Activated naive CD8-positive, alpha-beta T cell treated with anti-CD3 and anti-CD28 coated beads for 36 hours (primary cell): ENCODE measurements at places on chromosomes 2 and 18. TPM values are rescaled to one million over a fixed set of nuclear protein-coding genes. Genes with fewer than 3 reads are reported as not detected.

GRCh38 chr18:64785686-64786085, 636.8 kb upstream of the LINC00305 start:
- H3K27ac ChIP-seq = no peak overlapping the region
- H3K4me3 ChIP-seq = no peak overlapping the region
- no peaks in the 10 kb centered on the region for H3K4me1 ChIP-seq
- no peak for DNase-seq
- no peaks in the 10 kb centered on the region for H3K27me3 ChIP-seq

DNA sequence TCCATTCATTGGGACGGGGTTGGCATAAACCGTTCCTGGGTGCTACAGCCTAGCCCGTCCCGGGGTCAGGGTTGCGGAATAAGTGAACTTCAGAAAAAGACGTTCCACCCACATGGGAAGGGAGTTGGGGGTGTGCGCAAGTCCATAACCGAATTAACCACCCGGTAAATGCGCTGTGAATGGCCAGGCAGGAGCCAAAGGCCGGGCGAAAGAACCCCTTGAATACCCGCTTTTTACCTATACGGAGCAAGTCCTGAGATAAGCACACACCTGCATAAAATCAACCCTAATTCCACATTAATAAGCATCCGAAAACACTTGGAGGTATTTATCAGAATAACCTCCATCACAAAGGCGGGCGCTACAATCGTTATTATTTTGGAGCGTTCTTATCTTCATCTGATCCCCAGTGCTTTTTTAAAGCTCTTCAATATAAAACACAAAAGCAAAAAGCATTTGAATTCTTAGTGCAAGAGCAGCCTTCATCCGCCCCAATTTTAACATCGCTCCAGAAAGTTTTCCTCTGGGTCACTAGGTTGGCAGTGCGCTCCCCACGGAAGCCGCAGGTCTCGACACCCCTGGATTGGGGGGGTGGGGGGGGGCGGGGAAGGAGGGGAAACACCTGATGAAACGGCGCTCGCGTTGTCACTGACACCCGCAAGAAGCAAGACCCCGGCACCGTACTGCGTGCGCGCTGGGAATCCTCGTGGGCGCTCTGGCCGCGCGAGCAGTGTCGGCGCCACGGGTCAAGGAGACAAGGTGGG, 1.2 kb downstream of the SATB2 start:
- H3K27me3 ChIP-seq = peaks cover 80% of the 10 kb centered on the region
- H3K4me1 ChIP-seq = peaks cover 20% of the 10 kb centered on the region
- DNase-seq = no peak
- no peaks in the 10 kb centered on the region for H3K36me3 ChIP-seq
- H3K4me3 ChIP-seq = peak overlapping the region; percentile 70

- no peak overlapping the region for H3K27ac ChIP-seq
- H3K27me3 ChIP-seq = no peaks in the 10 kb centered on the region
- no peak for DNase-seq
- no peaks in the 10 kb centered on the region for H3K36me3 ChIP-seq
- H3K4me3 ChIP-seq = no peak overlapping the region
Measured at GRCh38 chr2:96412307-96413258, 77.0 kb downstream of the NCAPH start.

CTAGE1 gene
- not detected for total RNA-seq

PARD6G gene
- total RNA-seq = 0.21 TPM
